ENCODE measurements at places on chromosomes 4 and X.

DNA sequence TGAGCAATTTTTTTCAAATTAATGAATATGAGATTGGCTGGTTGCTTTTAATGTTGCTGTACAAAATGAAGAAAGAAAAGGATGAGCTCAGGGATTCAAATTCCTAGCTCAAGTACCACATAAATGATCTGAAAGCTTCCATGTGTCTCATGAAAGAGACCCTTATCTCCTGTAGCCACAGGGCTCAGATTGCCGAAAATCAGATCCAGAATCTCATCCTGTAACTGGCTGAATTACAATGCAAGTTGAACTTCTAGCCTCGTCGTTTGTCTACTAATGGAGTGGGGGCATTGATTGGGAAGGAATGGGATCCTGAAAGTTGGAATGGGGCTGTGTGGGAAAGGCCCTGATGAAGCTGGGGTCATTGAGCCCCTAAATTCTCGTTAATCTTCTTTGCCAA, 143.4 kb upstream of the ATP6AP2 start:
- no peak for DNase-seq

- no peak for DNase-seq
Observed at GRCh38 chr4:17763416-17763815, 18.0 kb downstream of the FAM184B start.

DNA sequence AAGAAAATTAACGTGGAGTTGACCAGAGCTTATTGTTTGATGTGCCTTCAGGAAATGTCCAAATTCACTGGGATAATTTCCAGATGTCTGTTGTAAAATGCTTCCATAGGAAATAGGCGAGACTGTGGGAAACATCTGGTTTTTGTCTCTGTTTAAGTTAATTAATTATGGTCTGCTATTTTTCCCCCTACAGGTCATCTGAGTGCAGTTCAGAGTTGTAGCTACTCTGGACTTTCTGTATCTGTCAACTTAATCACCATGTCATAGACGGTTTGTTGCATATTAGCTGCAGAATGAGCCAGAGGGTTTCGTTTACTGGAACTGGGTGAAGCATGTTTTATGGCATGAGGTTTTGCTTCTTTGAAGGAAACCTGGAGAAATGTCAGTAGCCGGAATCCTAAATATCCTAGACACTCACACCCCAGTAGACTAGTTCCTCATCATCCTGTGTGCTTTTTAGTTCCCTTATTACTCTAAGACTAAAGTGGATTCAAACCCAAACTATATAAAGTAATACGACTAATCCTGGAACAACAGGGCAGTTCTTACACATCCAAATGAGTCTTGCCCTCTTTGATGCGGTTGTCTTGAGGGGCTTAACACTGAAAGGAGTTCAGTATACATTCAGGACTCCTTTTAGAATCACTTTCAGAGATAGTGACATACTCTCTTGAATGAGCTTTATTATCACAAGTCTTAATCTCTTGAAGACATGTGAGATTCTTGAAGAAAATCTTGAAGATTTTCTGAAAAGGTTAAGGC, 62.5 kb downstream of the PPEF1 start:
- DNase-seq = no peak

DNA sequence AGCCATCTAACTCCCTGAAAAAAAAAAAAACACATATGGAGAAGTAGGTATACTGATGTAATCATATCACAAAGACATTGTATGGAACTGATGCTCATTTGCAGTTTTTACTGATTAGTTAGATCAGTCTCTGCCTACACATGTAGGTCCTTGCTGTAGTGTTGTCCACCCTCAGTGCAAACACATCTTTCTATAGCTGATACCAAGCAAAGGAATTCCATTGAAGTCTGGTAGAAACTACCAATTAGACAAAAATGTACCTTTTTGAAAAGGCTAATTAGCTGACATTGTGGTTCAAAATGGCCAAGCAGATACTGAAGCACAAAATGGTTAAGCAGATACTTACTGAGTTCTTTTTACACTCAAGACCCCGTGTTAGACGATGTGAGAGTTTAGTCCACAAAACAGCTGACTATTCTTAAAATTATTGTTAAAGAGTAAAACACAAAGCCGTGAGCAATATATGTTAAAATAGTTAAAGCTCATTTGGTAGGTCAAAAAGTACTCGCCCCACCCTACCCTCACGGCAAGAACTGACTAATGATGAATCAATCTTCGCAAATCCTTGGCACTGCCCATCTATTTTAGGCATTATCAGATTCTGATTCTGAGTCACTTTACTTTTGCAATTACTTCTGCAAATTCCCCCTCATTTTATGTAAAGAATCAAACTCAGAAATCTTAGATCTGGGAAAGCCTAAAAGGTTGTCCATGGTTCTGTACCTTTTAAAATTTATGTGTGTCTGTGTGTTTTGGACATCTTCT, 40.4 kb downstream of the COL4A6 start:
- peak; percentile 38 for DNase-seq

- no peak for DNase-seq
Observed at GRCh38 chr4:85901500-85901899, 426.6 kb downstream of the ARHGAP24 start.

DNA sequence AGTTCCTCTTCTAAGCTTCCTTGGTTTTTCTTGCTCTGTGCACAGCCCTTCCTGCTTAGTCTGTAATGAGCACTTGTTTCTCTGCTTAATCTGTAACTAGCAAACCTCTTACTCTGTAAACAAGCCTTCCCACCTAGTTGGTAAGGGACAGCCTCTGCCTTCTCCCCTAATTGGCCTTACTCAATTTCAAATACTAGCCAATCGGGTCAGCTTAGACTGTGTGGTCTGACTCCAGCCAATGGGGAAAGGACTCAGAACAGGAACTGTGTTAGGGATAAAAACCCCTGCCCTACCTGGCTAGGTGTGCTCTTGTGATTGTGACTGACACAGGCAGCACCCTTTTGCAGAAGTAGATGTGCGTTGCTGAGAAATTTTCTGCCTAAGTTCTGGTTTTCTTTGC, 136.5 kb upstream of the AADAT start:
- DNase-seq = no peak

DNA sequence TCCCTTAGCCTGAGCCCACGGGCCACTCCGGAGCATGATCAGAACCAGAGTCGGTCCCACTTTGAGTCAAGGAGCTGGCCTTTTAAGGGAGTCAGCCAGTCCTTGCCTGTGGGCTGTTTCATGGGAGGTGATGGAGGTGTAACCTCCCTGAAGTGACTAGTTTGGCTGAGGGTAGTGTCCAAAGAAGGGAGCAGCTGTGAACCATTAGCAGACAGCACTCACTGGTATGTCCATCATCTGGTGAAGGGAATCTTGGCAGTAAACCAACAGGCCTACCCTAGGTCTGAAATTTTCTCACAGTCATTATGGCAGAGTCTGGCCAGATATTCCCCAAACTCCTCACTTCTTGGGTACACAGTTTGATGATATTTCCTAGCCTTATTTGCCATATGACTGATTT, 12.3 kb upstream of the REPS2 start:
- no peak for DNase-seq

- no peak for DNase-seq
Observed at GRCh38 chrX:24215272-24215671, 65.7 kb downstream of the ZFX start.

GRCh38 chr4:182873726-182874125, 43.5 kb downstream of the DCTD start:
- no peak for DNase-seq

DNA sequence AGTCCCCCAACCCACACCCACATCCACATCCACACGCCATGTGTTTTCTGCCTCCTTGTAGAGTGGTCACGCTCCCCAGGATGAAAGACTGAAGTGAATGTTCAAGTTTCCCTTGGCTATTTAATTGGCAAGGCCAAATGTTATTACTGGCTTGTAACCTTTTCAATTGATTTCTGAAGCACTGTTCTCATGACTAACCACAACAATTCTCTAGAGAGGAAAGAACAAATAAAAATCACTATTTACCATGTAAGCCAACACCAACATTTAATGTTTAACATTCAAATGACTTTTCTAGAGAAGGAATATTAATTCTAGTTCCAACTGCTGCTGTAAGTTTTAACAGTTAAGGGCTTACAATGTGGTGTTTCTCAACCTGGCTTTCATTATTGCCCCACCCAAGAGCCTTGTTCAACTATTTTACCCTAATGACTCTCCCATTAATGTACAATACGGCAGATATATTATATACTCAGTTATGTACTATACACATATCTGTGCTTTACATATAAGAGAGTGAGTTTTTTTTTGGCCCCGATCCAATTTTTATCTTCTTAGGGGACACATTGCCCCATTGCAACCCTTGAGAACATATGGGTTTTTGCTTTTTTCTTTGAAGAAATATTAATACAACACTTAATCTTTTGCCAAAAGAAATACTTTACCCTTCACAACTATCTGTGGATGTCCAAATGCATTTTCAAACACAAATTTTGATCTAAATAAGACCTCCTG, 46.5 kb downstream of the RELL1 start:
- peak; percentile 26 for DNase-seq

DNA sequence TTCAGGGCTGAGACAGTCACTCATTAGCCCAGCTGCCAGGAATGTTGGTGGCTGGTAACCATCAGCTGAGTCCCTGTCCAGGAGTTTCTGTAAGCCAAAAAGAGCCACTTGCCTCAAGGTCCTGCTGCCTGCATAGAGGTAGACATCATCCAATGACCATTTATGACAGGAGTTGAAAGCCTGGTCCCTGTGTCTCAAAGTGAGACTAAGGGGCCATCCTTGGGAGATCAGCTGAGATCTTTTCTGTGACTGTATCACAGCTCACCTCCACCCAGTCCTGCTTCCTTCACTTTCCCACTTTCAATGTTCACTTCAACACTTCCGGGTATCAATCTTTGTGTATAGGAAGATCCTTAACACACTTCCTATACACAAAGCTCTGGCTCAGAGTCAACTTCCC, 28.4 kb upstream of the MAOA start:
- DNase-seq = no peak

- DNase-seq = no peak
Observed at GRCh38 chr4:35464964-35465528, 779.3 kb downstream of the ARAP2 start.

DNA sequence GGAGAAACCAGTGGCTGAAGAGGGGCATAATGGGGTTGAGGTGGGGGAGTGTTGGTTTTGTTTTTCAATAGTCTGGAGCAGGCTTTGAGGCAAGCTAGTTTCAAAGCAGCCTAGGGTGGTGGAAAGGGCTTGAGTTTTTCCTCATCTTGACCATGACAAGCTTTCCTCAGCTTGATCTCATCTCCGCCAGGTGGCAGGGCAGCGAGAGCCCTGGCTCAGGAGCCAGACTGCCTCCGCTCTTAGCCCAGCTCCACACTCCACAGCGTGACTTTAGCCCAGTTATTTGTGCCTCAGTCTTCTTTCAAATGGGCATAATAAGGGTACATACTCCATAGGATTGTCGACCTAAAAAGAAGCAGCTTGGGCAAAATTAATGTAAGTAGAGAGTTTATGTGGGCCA, 29.9 kb upstream of the SOWAHD start:
- DNase-seq = no peak

GRCh38 chr4:154376486-154376885, 115.1 kb downstream of the DCHS2 start:
- no peak for DNase-seq

DNA sequence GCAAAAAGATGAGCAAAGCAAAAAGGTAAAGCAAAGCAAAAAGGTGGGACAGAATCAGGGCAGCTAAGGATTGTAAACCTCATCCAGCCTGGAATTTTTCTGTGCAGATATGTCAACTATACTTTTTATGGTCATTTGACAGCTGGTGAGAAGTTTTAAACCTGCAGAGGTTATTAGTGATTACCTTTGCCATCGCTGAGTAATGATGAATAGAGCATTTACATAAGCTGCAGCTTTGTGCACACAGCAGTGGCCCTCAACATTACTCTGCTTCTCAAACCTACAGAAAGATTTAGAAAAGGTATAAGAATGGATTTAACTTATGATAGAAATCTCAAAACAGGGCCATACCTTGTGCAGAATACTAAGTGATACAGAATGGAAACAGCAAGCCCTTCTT, 54.5 kb upstream of the C4orf54 start:
- no peak for DNase-seq

- DNase-seq = no peak
Observed at GRCh38 chr4:36740796-36741310, 459.4 kb downstream of the DTHD1 start.

DNA sequence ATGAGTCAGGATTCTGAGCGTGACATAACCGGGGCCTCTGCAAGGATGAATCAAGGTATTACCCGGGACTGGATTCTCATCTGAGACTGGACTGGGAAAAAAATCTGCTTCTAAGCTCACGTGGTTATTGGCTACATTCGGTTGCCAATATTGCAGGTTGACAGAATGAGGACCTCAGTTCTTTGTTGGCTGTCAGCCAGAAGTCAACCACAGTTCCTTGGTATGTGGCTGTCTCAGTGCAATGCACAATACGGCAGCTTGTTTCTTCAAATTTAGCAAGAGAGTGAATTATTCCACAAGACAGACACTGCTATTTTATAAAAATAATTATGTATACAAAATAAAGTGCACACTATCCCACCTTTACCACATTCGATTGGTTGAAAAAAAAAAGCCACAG, 424.2 kb downstream of the KLHL4 start:
- DNase-seq = no peak

DNA sequence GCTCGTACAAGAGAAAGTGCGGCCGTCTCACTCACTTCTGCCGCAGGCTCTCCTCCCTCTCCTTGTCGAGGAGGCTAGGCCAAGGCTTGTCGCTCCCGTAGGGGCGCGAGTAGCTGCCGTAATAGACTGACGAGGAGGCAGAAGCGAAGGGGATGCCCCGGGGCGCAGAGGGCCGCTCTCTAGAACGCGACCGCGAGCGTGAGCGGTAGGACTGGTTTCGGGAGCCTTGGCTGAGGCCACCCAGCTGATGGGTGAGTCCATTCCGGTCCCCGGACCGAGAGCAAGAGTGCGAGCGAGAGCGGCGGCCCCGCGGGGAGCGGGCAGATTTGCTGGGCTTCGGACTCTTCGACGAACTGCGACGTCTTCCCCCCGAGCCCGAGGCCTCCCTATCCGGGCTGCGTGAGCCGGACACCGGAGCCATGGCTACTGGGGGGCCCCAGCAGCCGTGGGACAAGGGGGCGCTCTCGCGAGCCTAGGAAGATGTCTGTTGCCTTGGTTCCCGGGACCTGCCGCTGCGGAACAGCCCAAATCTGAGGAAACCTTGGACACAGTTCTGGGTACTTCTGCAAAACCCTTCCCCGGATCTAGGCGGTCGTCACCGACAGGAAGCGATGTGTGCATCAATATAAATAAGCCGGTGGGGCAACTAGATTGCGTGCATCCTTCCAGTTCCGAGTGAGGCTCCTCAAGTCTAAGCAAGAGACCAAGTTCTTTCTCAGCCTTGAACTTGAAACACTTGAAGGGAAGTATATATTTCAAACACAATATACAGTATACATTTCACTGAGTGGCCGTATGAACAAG, at the start of gene NKAP:
Gene NKAP (minus strand): TSS at position 567 of the 804 bp plus-strand sequence. CDS start 146 bp downstream, at position 421.
- DNase-seq = peak; percentile 93

All from endothelial cell of umbilical vein (primary cell).